ENCODE measurements at places on chromosomes 13 and 19.

GRCh38 chr13:64052521-64052920, 2636.9 kb upstream of the PCDH20 start:
- DNase-seq = no peak

GRCh38 chr13:75829830-75830229, 193.7 kb downstream of the LMO7 start:
- DNase-seq = no peak

- no peak for DNase-seq
Measured at GRCh38 chr13:110008816-110009215, 222.4 kb upstream of the IRS2 start.

GRCh38 chr19:31167690-31168089, 181.5 kb downstream of the TSHZ3 start:
- DNase-seq = no peak

- DNase-seq = no peak
Measured at GRCh38 chr19:3543150-3544057, 4.4 kb downstream of the TEKTIP1 start.

DNA sequence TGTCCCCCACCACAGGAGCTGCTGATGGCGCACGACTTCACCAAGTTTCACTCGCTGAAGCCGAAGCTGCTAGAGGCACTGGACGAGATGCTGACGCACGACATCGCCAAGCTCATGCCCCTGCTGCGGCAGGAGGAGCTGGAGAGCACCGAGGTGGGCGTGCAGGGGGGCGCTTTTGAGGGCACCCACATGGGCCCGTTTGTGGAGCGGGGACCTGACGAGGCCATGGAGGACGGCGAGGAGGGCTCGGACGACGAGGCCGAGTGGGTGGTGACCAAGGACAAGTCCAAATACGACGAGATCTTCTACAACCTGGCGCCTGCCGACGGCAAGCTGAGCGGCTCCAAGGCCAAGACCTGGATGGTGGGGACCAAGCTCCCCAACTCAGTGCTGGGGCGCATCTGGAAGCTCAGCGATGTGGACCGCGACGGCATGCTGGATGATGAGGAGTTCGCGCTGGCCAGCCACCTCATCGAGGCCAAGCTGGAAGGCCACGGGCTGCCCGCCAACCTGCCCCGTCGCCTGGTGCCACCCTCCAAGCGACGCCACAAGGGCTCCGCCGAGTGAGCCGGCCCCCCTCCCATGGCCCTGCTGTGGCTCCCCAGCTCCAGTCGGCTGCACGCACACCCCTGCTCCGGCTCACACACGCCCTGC, 4.4 kb upstream of the NOP53 start:
- DNase-seq = no peak

DNA sequence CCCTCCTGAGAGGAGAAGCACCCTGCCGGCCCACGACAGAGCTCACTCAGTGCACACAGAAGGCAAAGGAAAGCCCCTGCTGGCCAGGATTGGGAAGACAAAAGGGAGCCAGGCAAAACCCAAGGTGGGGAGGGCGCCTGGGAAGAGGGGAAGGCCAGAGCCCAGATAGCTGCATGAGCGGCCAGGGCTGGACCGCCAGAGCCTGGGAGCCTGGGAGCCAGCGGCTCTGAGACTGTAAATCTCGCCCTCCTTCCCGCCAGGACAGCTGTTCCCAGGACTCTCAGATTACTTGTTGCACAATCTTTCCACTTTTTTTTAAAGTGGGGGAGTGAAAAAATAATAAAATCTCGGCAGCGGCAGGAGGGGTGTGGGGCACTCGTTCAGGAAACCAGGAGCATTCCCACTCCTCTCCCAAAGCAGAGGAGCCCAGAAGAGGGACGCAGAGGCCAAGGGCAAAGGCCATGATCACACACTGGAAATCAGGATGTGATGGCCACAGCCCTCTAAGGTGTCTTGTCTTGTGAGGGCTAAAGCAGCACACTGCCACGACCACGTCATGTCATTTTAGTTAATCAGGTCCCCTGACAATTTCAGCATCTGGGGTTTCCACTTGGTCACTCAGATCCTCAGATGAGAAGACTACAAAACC, 19.6 kb upstream of the EPHX3 start:
- peak; percentile 46 for DNase-seq

DNA sequence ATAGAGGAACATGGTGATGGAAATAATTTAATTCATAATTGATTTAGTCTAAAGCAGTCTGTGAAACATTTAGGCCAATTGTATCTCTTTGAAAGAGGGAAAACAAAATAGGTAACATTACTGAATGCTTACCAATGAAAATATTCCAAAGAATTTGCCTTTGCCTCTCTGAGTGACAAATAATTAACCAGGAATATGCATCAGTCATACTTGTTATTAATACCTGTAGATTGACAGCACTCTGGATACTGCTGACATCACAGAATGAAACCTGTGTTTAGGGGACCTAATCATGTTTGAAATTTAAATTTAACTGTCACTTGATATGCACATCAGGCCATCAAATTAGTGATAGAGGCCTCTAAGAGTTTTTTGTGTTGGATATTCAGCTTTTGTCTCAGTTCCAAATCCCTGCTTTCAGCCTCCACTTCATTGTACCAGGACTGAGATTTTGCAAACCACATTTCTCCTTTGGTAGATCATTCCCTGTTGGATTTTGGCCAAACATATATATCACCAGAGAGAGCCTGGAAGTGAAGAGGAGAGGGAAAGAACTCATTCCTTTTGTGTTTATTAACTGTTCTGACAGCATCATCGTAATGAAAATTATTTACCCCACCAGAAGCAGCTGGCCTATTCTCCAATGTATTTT, 64.8 kb upstream of the KLHL1 start:
- DNase-seq = no peak

GRCh38 chr19:10111405-10111811, at the start of gene P2RY11:
TSS of gene P2RY11 (plus strand) at chr19:10111693. CDS start at chr19:10111722, 29 bp downstream.
- DNase-seq = no peak

DNA sequence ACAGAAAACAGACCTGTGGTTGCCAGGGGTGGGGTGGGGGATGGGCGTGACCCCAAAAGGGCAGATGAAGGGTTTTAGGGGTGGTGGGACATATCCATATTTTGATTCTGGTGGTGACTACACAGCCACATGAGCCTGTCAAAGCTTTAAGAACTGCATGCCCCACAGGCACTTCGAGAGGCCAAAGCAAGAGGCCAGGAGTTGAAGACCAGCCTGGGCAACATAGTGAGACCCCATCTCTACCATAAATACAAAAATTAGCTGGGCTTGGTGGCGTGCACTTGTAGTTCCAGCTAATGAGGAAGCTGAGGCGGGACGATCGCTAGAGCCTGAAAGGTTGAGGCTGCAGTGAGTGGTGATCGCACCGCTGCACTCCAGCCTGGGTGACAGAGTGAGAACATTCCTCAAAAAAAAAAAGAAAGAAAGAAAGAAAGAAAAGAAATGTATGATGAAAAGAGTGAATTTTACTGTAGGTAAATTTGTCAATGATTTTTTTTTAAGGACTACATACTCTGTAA, 18.9 kb upstream of the BCL3 start:
- no peak for DNase-seq

GRCh38 chr19:18443406-18443805, 5.5 kb upstream of the ISYNA1 start:
- no peak for DNase-seq

GRCh38 chr13:75302071-75302698, 179.8 kb downstream of the TBC1D4 start:
- DNase-seq = no peak

DNA sequence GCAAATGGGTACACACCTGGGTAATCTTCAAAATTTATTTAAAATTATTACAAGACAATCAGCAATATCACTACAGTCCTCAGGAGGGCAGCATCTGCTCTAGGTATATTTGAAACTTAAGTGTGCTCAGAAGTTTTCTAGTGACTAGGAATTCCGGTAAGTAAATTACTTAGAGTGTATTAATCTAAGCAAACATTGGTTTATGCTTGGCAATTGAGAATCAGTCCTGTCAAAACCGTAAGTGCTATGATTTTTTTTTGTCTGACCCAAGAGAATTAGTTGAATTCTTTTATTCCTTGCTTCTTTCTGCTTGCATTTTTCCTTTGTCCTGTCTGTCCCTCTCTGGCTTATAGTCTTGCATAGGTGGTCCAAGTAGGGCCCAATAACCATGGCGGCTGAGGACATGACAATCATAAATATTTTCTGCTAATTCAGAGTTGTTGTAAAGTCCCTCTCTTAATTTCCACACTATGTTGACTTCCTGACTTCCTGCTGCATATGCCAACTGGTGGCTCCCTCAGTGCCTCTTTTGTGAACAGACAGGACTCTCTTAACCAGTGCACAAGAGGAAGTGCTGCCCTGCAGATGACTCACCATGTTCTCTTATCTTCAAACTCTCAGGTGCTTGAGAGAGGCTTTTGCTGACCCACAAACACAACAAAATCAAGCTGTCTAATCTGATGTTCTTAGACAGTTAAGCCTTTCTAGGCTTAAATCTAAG, 82.2 kb downstream of the SLAIN1 start:
- no peak for DNase-seq

- DNase-seq = no peak
Measured at GRCh38 chr13:34772881-34773280, 169.2 kb upstream of the NBEA start.
